ENCODE measurements at places on chromosomes 3 and 15. TPM values are rescaled to one million over a fixed set of nuclear protein-coding genes. Genes with fewer than 3 reads are reported as not detected.

- no peak for DNase-seq
Measured at GRCh38 chr3:38743043-38743442, 73.0 kb downstream of the SCN10A start.

The GCSAM gene
- not detected for total RNA-seq

DNA sequence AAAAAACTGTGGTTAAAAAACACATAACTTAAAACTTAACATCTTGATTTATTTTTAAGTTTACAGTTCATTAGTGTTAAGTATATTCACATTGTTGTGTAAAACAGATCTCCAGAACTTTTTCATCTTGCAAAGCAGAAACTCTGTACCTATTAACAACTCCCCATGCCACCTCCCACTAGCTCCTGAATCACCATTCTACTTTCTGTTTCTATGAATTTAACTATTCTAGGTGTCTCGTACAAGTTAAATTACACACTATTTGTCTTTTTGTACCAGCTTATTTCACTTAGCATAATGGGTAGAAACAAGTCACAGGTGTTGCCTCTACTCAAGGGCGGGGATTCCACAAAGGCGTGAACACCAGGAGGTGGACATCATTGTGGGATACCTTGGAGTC is 43.2 kb downstream of the CRTC3 start:
- no peak for DNase-seq

GRCh38 chr15:40059821-40060220 is 20.8 kb upstream of the SRP14 start:
- no peak for DNase-seq

DNA sequence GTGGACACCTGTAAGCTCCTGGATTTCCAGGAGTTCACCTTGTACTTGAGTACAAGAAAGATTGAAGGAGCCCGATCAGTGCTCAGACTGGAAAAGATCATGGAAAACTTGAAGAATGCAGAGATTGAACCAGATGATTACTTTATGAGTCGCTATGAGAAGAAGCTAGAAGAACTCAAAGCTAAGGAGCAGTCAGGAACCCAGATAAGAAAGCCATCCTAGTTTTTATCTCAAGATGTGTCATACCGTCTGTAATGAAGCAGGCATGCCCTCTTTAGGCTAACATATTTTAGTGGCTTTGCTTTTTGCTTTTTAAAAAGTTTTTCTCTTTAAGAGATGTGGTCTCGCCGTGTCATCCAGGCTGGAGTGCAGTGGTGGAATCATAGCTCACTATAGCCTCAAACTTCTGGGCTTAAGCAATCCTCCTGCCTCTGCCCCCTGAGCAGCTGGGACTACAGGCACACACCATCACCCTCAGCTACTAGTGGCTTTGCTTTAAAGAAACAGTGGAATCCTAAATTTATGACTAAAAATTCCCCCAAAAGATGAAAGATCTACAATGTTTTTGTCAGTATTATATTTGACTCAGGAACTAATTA is 28.1 kb downstream of the EXOG start:
- no peak for DNase-seq

- no peak for DNase-seq
Measured at GRCh38 chr3:78285032-78285728, 1245.3 kb downstream of the ROBO2 start.

The CCR2 gene
- total RNA-seq, result not detected

DNA sequence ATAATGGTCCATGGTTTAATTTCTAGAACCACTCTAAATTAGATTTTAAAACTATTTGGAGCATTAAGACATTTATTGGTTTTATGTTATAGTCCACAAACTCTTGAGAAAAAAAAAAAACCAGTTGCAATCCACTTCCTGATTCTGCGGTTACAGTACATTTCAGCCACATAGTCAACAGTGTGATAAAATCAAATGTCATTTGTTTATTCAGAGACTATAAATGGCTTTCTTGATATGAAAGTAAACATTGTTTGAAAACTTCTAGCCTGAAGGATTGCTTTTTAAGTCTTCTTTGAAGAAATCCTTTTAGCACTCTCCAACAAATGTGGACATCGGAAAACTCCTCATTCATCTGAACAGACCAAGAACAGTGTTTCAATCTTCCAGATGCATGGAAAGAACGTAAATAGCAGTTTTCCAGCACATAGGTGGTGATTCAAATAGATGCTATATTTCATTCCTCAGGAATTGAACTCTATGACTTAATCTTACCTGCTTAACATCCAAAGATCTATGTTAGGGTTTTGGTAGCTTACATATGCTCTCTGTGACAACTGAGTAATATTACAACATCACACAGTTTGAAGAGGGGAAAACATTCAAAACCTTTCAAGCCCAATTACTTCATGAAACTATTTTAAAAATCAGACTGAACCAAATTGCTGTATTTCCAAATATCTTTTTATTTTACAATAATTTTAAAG is 87.8 kb upstream of the UBE2E2 start:
- DNase-seq, result no peak

GRCh38 chr3:48405971-48406370 is 23.9 kb downstream of the PLXNB1 start:
- DNase-seq, result no peak

DNA sequence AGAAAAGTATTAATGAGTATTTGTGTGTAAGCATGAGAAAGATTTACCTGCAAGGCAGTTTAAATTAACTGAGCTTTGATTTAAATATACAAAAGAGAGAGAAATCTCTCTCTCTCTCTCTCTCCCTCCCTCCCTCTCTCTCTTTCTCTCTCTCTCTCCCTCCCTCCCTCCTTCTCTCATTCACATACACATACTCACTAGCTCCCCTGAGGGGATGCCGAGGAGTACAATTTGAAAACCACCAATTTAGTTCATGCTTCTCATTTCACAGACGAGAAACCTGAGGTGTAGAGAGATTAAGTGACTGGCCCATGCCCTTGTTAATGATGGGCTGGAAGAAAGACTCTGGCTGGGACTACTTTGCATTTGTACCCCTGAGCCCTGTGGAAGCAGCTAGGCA is 59.4 kb downstream of the MECOM start:
- DNase-seq, result no peak

The SLC2A2 gene
- not detected for total RNA-seq

The MUSTN1 gene
- not detected for total RNA-seq

- no peak for DNase-seq
Measured at GRCh38 chr3:14799146-14799545, 19.6 kb upstream of the FGD5 start.

DNA sequence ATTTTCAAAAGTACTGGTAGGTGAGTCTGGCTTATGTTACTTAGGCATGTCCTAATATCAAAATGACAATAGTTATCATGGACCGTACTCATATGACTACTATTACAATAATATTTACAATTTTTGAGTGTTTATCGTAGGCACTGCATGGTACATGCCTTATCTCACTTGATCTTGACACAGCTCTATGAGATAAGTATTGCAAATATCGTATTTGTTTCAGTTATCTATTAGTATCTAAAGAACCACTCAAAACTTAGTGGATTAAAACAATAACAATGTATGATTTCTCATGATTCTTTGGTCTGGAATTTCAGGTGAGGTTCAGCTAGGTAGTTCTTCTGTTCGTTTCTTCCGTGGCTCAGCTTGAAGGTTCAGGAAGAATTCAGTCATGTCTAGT is 59.7 kb upstream of the XCR1 start:
- DNase-seq, result no peak

GRCh38 chr15:67783303-67783702 is 42.0 kb upstream of the SKOR1 start:
- no peak for DNase-seq

- DNase-seq, result no peak
Measured at GRCh38 chr3:196486263-196486662, 17.3 kb downstream of the RNF168 start.

The SSUH2 gene
- 6.4 TPM for total RNA-seq

DNA sequence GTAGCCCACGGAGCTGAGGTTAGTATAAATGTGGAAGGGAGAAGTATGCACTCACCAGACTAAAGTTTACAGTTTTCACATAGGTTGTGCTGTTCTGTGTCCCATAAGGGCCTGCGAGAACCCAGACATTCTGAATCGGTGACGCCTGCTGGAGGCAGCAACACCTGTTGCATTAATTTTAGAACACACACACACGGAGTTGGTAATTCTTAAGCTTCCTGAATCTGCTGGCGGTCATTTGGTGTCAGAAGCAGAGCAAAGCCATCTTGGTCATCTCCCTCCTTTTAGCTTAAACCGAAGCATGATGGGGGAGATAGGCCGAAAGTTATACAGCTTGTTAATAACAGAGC is 41.1 kb upstream of the AP3B2 start:
- DNase-seq, result no peak

The CIDEC gene
- not detected for total RNA-seq

DNA sequence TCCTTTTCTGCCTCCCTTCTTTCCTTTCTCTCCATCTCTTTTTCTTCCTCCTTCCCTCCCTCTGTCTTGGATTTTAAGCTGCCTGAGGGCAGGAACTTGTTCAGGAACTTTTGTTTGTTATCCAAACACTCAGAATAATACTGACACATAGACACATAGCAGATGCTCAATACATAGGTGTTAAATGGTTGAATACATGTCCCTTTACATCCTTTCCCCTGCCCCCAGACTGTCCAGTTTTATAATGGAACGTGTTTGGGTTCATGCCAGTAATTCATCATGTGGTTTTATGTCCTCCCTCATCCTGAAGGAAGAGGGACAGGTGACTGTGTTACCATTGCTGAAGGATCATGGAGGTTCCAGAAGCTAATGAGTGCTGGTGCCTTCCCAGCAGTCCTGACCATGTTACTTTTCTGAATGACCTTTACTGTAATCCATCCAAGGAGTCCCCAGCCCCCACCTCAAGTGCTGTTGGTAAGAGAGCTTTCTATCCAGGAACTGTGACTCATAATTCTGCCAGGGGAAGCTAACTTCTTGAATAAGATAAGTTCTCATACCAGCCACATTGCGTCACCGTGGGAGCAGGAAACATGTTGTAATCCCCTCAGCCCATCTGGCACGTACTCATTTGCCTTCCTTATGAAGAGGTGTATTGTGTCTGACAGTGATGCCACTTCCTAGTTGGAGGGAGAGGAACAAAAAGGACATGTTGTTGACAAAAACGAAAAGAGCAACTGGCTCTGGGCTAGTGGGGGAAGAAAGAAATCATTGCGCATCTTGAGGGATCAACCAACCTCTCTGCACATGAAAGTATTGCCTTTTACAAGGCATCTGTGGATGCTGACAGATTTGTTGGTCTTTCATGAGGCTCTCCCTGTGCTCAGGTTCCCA is 52.4 kb downstream of the IL1RAP start:
- peak; percentile 90 for DNase-seq

- no peak for DNase-seq
Measured at GRCh38 chr3:133330065-133330464, 69.8 kb upstream of the BFSP2 start.

GRCh38 chr3:179513862-179514261 is 48.9 kb upstream of the ACTL6A start:
- no peak for DNase-seq

The FGF7 gene
- not detected for total RNA-seq

DNA sequence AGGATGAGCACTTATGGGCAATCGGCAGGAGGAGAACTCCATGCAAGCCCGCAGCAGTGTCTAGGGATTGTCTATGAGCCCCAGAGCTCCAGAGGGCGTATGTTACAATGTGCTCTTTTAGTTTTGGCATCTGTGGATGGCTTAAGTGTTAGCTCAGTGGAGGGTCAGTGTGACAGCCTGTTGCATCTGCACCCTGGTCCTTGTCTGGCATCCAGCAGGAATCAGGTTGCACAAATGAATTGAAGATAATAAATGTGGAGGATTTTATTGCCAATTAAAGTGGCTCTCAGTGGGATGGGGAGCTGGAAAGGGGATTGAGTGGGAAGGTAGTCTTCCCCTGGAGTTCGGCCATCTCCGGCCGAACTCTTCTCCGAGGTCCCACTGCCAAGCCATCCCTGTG is 11.8 kb upstream of the PRICKLE2 start:
- no peak for DNase-seq

The TBC1D21 gene
- total RNA-seq, result not detected

The LDHAL6B gene
- not detected for total RNA-seq

DNA sequence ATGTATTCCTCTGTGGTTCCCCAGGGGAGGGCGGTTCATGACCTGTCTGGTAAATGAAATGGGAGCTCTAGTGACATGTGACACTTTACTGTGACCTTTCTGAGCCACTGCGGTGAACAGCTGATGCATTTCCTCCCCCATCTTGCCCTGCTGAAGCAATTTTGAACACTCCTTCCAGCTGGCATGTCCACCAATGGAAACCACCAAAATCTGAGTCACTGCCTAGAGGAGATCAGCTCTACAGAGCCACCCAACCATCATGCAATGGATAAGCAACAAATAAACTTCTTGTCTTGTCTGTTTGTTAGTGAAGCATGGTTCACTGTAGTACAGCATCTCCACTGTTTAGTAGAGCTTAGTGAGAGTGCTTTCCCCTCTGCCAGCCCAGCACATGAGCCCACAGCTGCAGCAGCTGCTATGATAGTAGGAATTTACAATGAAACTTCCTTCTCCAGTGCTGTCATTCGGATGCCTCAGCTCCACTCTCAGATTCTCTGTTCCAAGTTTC is 479.4 kb downstream of the NTRK3 start:
- DNase-seq, result peak; percentile 81

- DNase-seq, result no peak
Measured at GRCh38 chr3:186318135-186318534, 43.9 kb downstream of the DGKG start.

DNA sequence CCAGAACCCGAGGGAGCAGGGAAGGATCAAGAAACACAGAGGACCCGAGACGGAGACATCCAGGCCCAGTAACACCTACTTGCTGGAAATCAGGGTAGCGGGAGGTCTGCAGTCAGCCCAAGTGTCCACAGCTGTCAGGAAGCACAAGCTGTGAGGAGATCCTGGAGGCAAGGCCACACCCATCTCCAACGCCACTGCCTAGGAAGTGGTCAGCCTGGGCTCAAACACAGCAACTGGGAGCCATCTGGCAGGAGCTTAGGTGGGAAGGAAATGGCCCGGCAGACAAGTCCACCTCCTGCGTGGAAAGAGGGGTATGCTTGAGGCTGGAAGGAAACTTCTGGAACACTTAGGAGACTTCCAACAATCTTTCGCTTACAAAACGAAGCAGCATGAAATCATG is 407.1 kb downstream of the VPS13C start:
- DNase-seq, result no peak

GRCh38 chr3:63096248-63097058 is 181.7 kb upstream of the SYNPR start:
- DNase-seq, result no peak

- no peak for DNase-seq
Measured at GRCh38 chr15:89389841-89390603, 55.4 kb upstream of the POLG start.

The LIPC gene
- total RNA-seq, result 4.0 TPM

- no peak for DNase-seq
Measured at GRCh38 chr3:101066711-101067129, 73.5 kb upstream of the ABI3BP start.

The CAND2 gene
- not detected for total RNA-seq

The PARP16 gene
- 10.0 TPM for total RNA-seq

GRCh38 chr3:32603064-32603463 is 32.4 kb upstream of the DYNC1LI1 start:
- DNase-seq, result no peak
